ENCODE measurements at places on chromosomes 13 and 19. TPM values are rescaled to one million over a fixed set of nuclear protein-coding genes. Genes with fewer than 3 reads are reported as not detected.

The FFAR2 gene
- total RNA-seq, result not detected

The PBX4 gene
- total RNA-seq, result 2.6 TPM

The KCNN4 gene
- 3.9 TPM for total RNA-seq

The RFPL4A gene
- not detected for total RNA-seq

The DNAJC15 gene
- 25.7 TPM for total RNA-seq

The RHPN2 gene
- 0.78 TPM for total RNA-seq

The SHKBP1 gene
- 23.4 TPM for total RNA-seq
